ENCODE measurements at places on chromosomes 3 and 15. TPM values are rescaled to one million over a fixed set of nuclear protein-coding genes. Genes with fewer than 3 reads are reported as not detected.

Gene CA12
- total RNA-seq: 5.8 TPM

Gene NR2E3
- 2.3 TPM for total RNA-seq

Gene NPAP1
- total RNA-seq: 0.58 TPM

Gene CYP1A1
- total RNA-seq: 0.26 TPM

Gene AP3B2
- 2.0 TPM for total RNA-seq

Gene HTR3E
- total RNA-seq: not detected

Gene C3orf85
- total RNA-seq: not detected

Gene CCDC39
- not detected for total RNA-seq

Gene TEX55
- total RNA-seq: not detected

Gene PLSCR4
- 94.3 TPM for total RNA-seq

Gene MAP6D1
- 2.0 TPM for total RNA-seq

Gene GRAMD2A
- 0.74 TPM for total RNA-seq

Gene CD96
- total RNA-seq: 7.6 TPM

Gene MEF2A
- 85.1 TPM for total RNA-seq

Gene DNAH12
- total RNA-seq: 0.37 TPM

Gene ATP13A5
- not detected for total RNA-seq

Gene GATA2
- total RNA-seq: 19.2 TPM

Gene TMIE
- total RNA-seq: 0.26 TPM

Gene ILDR1
- total RNA-seq: 1.2 TPM

Gene POU1F1
- not detected for total RNA-seq

Gene IL17RE
- 1.2 TPM for total RNA-seq

Gene ANAPC13
- total RNA-seq: 57.1 TPM

Gene EPHA6
- total RNA-seq: 15.9 TPM

Gene RCN2
- total RNA-seq: 108 TPM

Gene THPO
- total RNA-seq: 0.32 TPM

Gene P2RY14
- 2.6 TPM for total RNA-seq

Gene TTLL3
- total RNA-seq: 63.3 TPM

Gene CEMIP
- 1.3 TPM for total RNA-seq

Gene TMEM45A
- total RNA-seq: 78.8 TPM

Gene FGD5
- total RNA-seq: 25.7 TPM

Gene TMC3
- 0.95 TPM for total RNA-seq

Gene INKA1
- 10.3 TPM for total RNA-seq

Gene FBXO45
- total RNA-seq: 19.5 TPM

Gene MAN2A2
- total RNA-seq: 19.4 TPM

Gene GOLGA6D
- not detected for total RNA-seq

Gene MEGF11
- 0.11 TPM for total RNA-seq

Gene PTX3
- total RNA-seq: 5.1 TPM

Gene CCR9
- total RNA-seq: not detected

Gene RTP1
- not detected for total RNA-seq

Gene DISP2
- total RNA-seq: 0.63 TPM

Gene GABRB3
- 2.3 TPM for total RNA-seq

Gene CCDC13
- total RNA-seq: 1.1 TPM

Gene DUOX1
- 10.3 TPM for total RNA-seq

Gene CPNE4
- total RNA-seq: 0.21 TPM

Gene GRK7
- 0.16 TPM for total RNA-seq

Gene ESYT3
- total RNA-seq: 3.2 TPM

Gene CD86
- total RNA-seq: 6.1 TPM

Data from urinary bladder (tissue), 4 donors.